COLO829 (cell line): ENCODE measurements at places on chromosomes 13 and 19.

GRCh38 chr13:73933795-73934194 is 200.4 kb downstream of the KLF12 start:
- no peak for DNase-seq

- no peak for DNase-seq
Measured at GRCh38 chr13:112325142-112325808, 50.9 kb upstream of the SPACA7 start.

DNA sequence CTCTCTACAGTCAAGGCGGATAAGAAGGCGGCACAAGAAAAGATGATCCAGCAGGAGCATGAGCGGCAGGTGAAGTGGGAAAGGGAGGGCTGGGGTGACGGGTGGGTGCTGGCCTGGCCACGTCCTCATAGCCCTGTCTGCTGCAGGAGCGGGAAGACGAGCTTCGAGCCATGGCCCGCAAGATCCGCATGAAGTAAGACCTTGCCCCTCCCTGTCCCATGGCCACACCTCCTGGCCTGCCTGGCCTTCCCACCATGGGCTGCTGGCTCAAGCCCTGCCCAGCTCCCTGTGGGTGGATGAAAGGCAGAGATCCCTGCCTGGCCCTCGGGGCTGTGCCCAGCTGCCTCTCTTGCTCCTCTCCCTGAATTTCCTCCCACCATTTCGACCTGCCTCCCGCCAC is 7.2 kb downstream of the ZNF296 start:
- DNase-seq, result peak; percentile 73

DNA sequence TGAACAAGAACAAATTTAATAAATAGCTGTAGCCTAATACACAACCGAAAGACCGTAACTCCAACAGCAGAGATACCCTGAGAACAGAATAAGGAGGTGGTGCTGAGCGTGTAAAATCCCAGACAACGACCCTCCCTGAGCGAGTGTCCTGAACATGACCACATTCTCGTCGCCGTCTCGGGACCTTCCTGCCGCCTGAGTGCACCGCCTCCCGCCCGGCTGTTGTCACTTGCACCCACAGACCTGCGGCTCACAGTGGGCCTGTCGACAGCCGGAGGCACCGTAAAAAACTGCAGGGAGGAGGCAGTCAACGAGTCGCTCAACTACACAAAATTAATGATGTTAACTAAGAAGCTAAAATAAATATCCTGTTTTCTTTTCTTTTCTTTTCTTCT is 35.8 kb upstream of the GRTP1 start:
- DNase-seq, result no peak

- no peak for DNase-seq
Measured at GRCh38 chr19:4971816-4972495, 3.0 kb downstream of the KDM4B start.

DNA sequence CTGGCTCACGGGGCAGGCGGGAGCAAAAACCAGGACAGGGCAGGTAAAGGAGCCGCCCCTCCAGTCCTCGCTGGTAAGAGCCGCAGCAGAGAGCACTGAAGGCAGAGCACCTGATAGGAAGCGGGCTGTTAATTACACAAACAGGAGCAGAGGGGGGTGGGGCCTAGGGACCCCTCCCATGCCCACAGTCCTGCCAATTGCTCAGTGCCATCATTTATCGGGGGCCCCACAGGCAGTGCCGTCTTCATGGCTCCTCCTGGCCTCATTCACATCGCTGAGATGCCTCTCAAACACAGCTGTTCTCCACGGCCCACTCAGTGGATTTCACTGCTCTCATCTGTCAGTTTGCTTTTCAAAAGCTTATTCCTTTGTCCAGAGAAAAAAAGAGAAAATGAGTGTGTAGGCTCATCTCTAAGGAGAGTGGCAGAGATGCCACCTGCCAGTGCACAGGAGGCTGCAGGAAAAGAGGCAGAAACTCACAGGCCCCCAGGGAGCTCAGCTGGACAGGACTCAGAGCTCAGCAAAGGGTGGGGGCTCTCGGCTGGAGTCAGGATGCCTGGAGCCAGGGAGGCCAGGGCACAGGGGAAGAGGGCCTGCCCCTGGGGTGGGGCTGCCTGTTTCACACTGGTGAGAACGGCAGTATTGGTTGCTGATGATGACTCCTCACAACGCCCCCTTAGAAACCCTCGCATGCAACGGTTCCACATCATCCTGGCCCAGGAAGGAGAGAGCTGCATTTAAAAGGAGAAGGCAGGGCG is 174.6 kb downstream of the COL4A1 start:
- DNase-seq, result no peak

- no peak for DNase-seq
Measured at GRCh38 chr13:52043675-52044074, 19.2 kb downstream of the UTP14C start.

- DNase-seq, result no peak
Measured at GRCh38 chr19:51572908-51573307, 1.8 kb downstream of the ZNF175 start.

DNA sequence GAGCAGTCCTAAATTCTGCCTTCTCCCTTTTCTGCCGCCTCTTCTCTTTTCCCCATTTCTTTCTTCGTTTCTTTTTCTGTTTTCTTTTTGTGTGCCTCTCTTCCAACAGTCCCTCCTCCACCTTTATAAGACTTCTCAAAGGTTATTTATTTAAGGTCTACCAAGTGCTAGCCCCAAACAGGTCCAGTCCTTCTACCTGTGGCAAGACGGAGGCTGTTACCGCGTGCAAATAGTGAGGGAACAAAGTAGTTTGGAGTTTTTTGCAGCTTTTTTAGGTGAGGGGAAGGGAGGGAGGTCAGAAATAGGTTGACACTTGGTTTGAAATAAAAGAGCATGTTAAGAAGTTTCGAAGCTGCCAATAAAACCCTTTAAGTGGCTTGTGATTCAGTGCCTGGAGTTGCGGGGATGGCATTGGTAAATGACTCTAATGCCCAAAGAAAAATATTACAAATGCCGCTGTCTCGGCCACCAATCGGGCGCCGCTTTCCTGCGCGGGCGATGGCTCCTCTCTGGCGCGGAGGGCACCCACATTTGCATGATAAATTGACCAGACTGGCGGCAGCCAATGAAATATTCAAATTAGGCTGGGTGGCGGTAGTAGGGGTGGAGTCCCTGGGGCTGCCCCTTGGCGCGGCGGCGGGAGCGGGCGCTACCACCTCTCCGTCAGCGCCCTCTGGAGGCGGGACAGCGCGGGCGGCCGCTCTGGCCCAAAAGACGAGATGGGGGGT is 7.5 kb upstream of the TSHZ3 start:
- peak; percentile 24 for DNase-seq

GRCh38 chr19:43780706-43781525 is at the start of gene KCNN4:
Gene KCNN4 (minus strand): TSS chr19:43780973. CDS start chr19:43780861, 112 bp downstream.
- no peak for DNase-seq

GRCh38 chr13:46621792-46622629 is 69.0 kb downstream of the LRCH1 start:
- no peak for DNase-seq

DNA sequence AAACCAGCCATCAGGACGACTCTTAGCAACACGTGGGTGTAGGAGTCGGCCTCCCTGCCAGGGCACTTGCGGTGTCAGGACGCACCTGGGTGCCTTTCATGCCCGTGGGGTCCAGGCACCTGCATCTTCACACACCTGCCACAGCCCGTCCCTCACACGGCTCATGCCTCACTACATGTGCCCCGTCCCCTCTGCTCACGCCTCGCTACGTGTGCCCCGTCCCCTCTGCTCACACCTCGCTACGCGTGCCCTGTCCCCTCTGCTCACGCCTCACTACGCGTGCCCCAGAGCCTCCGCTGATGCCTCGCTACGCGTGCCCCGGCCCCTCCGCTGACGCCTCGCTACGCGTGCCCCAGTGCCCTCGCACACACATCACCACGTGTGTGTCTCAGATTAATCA is 58.0 kb upstream of the F7 start:
- DNase-seq, result no peak

GRCh38 chr13:109163037-109163379 is 533.6 kb downstream of the MYO16 start:
- DNase-seq, result peak; percentile 38

DNA sequence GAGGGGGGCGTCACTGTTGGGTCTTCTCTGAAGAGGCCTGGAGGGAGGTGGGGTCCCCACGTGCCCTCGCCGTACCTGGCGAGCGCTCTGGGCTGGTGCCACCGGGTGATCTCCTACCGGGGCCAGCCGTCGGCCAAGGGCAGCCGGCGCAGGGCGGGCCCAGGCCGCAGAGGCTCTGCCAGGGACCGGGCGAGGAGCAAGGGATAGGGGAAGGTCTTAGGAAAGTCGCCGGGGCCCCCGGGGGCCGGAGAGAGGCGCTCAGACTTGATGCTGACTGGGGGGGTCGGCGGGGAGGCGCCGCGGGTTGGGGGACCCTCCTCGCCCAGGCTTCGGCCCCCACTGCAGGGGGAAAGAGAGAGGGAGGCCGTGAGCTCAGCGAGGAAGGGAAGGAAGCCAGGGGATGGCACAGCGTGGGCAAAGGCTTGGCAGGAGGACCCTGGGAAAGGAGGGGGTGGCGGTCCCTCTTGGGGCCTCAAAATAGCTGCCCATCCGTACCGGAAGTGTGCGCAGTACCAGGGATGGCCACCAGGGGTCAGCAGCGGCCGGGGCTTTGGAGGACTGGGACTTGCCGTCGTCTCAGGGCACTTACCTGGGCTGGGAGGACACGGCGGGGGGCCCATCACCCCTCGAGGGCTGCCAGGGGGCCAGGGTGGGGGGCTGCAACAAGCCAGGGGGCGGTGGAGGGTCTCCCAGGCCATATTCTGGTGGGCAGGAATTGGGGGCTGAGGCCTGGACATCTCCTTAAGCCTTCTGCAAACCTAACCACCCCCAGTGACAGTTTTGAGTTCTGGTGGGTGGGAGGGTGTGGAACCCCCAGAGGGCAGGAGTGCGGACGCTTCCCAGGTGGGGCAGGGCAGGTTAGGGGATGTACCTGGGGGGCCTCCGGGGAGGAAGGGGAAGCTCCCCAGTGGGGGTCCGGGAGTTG is 7.7 kb upstream of the TMEM161A start:
- peak; percentile 51 for DNase-seq

- no peak for DNase-seq
Measured at GRCh38 chr19:12955996-12956395, 1.0 kb downstream of the GADD45GIP1 start.

GRCh38 chr13:52020191-52020590 is 4.3 kb upstream of the UTP14C start:
- no peak for DNase-seq

GRCh38 chr19:23547816-23548430 is 139.1 kb downstream of the ZNF675 start:
- no peak for DNase-seq

GRCh38 chr13:112885782-112886268 is 83.2 kb upstream of the MCF2L start:
- peak; percentile 77 for DNase-seq

GRCh38 chr19:45110851-45111266 is 17.9 kb downstream of the PPP1R37 start:
- DNase-seq, result no peak

DNA sequence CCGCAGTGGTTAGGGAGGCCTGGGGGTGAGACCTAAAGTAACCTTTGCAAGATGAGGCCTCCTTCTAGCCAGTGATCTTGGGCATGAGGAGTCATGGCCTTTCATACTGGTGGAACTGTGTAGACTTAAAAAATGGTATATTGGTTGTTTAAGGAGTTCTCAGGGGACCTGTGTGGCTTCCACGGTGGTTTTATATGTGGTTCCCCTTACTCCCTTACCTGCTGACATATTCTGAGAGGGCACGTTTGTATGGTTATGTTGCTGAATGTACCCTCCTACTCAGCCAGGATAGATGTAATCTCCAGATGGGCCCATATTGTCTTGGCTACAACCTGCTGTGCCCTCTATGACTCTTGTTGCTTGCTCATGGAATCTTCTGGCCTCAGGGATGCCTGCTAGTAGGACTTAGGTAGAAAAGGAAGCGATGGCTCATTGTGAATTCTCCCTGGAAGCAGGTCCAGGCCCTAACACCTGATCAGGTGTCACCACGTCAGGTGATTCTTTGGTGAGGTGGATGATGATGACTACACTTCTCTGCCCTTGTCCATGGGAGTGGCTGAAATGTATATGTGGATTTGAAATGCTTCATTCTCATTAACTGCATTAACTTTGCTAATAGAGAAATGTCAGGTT is 1.8 kb downstream of the ZNF460 start:
- no peak for DNase-seq

- DNase-seq, result no peak
Measured at GRCh38 chr19:42325896-42326771, 699 bp downstream of the MEGF8 start.

- DNase-seq, result no peak
Measured at GRCh38 chr13:99865420-99865930, 106.1 kb downstream of the ZIC5 start.

- DNase-seq, result no peak
Measured at GRCh38 chr13:76889254-76889653, 3.0 kb upstream of the KCTD12 start.

- DNase-seq, result no peak
Measured at GRCh38 chr13:94753327-94753726, 41.0 kb upstream of the SOX21 start.

GRCh38 chr19:37980419-37981170 is 73.6 kb downstream of the SIPA1L3 start:
- no peak for DNase-seq

- no peak for DNase-seq
Measured at GRCh38 chr19:18457483-18458331, 19.8 kb upstream of the ISYNA1 start.

DNA sequence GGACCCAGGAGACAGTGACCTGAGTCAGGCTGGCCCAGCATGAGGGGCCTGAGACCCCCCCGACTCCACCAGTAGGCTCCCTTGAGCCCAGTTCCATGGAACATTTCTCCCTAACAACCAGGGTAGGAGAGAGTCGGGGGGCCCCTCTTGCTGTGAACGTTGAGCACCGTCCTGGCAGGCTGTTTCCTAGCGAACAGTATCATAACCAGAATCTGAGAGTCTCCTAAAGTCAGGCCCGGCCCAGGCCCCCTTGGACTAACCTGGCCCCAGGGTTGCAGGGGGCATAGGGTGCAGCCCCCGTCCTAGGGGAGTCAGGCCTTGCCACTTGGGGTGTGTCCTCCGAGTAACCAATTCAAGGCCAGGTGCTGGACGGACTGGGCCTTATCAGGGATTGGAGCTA is 13.7 kb downstream of the TMEM150B start:
- no peak for DNase-seq

- no peak for DNase-seq
Measured at GRCh38 chr13:113115363-113116205, 7.0 kb upstream of the F10 start.

DNA sequence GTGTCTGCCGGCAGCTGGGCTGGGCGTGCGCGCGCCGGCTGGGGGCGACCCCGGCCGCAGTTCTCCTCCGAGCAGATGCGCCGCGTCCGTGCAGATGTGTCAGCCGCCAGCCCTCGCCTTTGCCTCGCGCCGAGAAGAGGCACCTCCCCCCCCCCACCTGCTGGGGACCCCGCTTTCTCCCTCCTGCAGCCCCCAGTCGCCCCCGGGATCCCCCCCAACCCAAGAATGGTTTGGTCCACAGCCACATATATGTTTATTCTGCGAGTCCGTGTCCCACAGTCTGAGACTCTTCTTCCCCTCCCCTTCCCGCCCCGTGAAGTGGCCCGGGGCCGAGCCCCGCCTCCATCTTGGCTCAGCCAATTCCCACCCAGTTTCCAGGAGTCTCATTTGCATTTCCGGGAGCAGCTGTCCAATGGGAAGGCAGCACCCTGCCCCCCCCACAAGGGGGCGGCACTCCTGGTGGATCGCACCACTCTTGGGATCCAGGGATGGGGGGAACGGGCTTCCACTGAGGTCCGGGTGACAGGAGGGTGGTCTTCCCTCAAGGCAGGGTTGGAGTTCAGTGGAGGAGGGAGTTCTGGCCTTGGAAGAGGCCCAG is 8.6 kb downstream of the ISOC2 start:
- peak; percentile 95 for DNase-seq
